ENCODE measurements at places on chromosomes 4 and X.

DNA sequence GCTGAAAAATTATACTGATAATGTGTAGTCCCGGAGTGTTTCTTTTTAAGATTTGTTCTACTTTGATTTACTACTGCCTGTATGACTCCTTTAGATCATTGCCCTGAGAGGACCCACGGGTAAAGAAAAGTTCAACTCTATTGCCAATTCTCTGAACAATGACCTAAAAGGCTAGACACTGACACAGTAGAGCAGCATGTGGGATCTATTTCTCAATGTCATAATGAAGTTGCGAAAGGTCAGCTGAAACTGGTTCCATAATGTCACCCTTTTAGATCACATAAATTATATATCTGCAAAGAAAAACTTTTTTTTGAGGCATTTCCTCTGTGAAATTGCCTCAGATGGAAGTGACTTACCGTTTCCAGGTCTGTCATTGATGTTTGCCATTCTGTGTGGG, 67.4 kb downstream of the GLRB start:
- no peak for DNase-seq

- no peak for DNase-seq
Measured at GRCh38 chr4:121654738-121655137, 42.0 kb downstream of the ANXA5 start.

DNA sequence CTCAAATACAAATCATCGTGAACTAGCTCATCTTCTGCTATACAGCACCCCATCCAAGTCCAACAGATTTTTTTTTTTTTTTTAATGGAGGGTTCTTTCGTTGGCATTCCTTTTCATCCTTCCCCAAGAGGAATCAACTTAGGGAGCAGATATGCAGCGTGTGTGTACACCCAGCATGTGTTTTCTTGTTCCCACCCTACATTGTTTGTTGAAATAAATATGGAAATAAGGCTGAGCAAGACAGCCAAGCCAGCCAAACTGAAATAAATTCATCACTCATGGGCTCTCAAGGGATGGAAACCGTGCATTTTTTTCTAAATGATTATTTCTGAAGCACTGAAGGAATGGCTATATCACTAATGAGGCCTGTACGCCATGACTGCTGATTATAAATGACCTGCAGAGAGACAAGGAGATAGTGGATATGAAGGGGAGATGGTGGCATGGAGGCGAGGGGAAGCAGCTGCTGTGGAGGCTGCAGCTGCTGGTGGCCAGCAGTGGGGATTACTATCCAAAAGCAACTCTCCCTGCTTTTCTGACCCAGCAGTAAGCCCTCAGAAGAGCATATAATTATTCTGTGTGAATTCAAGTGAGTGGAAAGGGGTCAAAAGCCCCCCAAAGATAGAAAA, 173.9 kb downstream of the MGST2 start:
- no peak for DNase-seq

GRCh38 chr4:22969287-22969896, 276.7 kb downstream of the GBA3 start:
- DNase-seq: no peak

GRCh38 chrX:8090482-8090881, 80.6 kb downstream of the VCX2 start:
- no peak for DNase-seq

DNA sequence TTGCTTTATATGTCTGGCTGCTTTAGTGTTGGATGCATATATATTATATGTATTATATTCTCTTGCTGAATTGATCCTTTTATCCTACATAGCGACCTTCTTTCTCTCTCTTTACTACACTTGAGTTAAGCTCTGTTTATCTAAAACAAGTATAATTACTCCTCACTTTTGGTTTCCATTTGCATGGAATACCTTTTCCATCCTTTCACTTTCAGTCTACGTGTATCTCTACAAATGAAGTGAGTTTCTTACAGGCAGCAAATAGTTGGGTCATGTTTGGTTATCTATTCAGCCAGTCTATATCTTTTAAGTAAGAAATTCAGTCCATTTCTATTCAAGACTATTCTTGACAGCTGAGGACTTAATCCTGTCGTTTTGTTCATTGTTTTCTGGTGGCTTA, 167.5 kb upstream of the USP38 start:
- no peak for DNase-seq

- no peak for DNase-seq
Measured at GRCh38 chr4:5921981-5922380, 29.1 kb upstream of the CRMP1 start.

GRCh38 chr4:61886131-61886530, 686.0 kb downstream of the ADGRL3 start:
- no peak for DNase-seq

GRCh38 chrX:37786624-37787422, 7.0 kb downstream of the CYBB start:
- no peak for DNase-seq

- DNase-seq: no peak
Measured at GRCh38 chrX:123525123-123525725, 207.6 kb downstream of the THOC2 start.

- DNase-seq: no peak
Measured at GRCh38 chr4:176482972-176483371, 163.2 kb downstream of the SPCS3 start.
